ENCODE measurements at places on chromosomes 2 and 18.

GRCh38 chr18:10916865-10917264 lies 232.5 kb downstream of the PIEZO2 start:
- no peak for DNase-seq

DNA sequence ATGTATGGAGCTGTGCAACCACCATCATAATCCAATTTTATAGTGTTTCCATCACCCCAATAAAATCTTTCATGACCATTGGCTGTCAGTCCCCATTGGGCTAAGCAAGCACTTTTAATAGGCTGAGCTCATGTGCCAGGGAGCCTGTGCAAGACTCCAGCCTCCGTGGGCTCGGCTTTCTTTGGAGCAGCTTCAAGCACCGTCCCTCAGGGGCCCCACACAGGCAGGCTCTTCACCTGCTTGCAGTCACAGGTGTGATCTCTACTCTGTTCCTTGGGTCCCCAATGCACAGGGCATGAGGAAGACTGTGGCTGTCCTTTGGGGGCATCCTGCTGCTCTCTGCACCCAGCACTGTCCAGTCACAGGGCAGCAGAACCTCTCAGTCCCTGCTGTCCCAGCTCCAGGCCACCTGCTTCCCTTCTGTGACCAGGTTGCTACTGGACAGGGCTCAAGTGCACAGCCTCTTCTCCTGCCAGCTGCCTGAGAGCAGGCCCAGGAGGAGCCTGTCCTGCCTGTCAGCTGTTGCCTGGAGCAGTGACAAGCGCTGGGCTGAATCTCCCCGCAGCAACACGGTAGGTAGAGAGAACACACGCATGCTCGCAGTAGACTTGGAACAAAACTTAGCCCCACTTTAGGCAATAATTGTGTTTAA lies 40.7 kb upstream of the TMEM131 start:
- DNase-seq = no peak

GRCh38 chr2:101300164-101300563 lies 8.3 kb downstream of the RNF149 start:
- DNase-seq = no peak

DNA sequence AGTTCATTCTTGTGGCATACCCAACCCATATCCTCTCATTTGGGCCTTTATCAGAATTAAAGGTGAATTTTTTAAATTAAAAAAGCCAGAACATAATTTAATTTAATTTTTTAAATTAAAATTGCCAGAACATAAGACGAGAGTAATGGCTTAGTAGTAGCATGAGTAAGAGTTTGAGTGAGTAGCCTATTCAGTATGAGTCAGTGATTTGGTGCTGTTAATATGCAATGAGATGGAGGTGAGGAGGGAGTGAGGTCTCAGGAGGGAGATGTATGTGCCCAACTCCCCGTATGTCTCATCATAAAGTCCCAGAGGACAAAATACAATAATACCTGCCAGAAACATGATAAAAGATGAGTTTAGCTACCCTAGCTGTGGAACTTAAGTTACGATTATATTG lies 115.3 kb upstream of the THOC1 start:
- DNase-seq = peak; percentile 39

DNA sequence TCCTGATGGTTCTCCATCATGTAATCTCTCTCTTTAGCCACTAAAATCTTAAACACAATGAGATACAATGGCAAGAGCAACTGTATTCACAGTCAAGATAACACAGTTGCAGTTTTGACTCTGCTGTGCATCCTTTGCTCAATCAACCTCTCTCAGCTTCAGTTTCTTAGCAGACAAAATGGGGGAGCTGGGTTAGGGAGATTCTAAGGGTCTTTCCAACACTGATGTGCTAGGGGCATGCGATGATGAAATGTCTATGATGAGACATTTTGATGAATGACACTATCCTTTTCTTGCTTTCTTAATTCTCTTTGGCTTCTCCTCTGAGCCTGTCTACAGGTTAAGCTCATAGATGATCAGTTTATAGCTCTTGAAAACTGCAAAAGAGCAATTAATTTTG lies 1.1 kb downstream of the SERPINB10 start:
- DNase-seq = no peak

- no peak for DNase-seq
Measured at GRCh38 chr2:142220239-142220638, 89.4 kb upstream of the LRP1B start.

GRCh38 chr2:217853301-217853881 lies 149.4 kb downstream of the TNS1 start:
- peak; percentile 44 for DNase-seq

DNA sequence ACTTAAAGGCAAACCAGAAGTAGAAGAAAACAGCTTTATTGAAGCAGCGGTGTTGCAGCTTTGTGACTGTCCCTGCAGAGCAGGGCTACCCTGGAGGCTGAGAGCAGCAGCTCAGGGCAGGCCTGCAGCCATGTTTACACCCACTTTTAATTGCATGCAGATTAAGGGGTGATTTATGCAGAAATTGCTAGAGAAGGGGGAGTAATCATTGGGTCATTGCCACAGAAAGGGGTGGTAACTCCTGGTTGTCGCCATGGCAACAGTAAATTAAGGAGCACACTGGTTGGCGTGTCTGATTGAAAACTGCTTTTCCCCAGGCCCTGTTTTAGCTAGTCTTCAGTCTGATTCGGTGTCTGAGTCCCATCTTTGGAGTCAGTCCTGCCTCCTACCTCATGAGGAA lies 195.4 kb upstream of the HDAC4 start:
- DNase-seq = no peak

- DNase-seq = peak; percentile 47
Measured at GRCh38 chr2:31402388-31402787, 12.2 kb downstream of the XDH start.

GRCh38 chr2:235955664-235956063 lies 212.5 kb downstream of the GBX2 start:
- no peak for DNase-seq

DNA sequence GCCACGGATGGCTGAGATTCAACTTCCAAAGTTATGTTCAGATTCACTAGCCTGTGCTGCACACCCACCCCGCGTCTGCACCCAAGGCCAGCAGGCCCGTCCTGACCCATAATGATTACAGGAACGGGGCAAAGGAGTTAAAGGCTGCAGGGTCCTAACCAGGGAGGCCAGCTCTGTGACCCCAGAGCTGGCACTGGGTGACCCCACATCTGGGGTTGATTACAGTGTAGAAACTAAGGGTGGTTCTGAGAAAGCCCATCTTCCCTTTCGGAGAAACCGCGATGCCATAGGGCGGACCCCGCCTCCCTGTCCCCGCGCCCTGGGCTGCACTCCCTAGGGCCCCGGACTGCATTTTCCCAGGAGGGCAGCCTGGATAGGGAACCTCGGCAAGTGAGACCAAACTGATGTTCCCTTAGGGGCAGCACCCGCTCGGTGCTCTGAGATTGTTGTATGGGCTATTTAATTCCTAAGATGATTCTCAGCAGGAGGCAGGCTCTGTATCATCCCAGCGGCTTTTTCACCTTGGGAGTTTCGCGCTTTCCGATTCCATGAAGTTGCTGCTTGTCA lies 2.2 kb upstream of the GPR148 start:
- DNase-seq = no peak

GRCh38 chr18:12857991-12858544 lies 26.0 kb downstream of the PTPN2 start:
- DNase-seq = no peak

DNA sequence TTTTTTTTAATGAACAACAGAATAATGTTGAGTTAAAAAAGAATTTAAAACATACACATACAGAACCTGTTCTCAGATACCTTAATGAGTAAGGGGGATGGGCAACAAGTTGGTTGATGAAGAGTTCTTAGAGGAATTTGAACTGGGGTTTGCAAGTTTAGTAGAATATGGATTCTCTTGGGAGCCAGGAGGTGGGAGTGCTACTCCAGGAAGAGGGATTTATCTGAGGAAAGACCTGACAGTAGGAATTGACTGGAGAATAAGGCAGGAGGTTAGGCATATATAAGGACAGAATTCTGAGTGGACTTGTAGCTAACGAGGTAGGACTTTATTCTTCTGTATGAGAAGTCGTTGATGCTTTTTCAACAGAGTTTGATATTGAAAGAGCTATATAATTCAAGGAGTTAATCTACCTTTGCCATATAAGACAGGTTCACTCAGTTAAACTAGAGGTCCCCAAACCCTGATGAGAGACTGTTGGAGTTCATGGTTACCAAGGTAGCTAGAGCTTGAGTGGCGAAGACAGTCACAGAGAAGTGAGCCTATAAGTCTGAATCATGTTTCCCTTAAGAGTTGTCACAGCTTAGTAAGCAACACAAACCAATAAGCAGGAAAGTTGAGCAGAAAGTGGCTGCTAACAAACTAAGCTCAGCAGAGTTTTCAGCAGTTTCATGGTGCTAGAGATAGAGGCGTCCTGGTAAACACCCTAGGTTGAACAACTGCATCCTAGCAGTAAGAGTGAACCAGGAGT lies 88.2 kb downstream of the NCOA1 start:
- peak; percentile 53 for DNase-seq

DNA sequence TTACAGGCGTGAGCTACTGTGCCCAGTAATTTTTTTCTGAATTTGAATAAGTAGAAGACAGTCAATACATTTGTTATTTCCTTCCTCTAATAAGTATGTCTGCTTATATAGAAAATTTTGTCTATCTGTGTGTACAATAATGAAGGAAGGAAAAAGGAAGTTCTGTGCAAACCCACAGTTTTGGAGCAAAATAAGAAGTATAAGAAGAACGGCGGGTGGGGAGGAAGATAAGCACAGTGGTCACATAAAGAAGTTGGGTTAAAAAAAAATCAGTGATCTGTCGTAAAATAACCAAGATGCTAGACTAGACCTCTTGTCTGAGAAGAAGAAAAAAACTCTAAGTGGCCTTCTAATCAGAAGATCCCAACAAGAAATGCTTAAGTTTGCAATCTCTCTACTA lies 20.2 kb downstream of the MGAT4A start:
- DNase-seq = no peak

- DNase-seq = no peak
Measured at GRCh38 chr2:11872948-11873269, 126.5 kb downstream of the LPIN1 start.

GRCh38 chr2:77398970-77399600 lies 123.1 kb downstream of the LRRTM4 start:
- no peak for DNase-seq

DNA sequence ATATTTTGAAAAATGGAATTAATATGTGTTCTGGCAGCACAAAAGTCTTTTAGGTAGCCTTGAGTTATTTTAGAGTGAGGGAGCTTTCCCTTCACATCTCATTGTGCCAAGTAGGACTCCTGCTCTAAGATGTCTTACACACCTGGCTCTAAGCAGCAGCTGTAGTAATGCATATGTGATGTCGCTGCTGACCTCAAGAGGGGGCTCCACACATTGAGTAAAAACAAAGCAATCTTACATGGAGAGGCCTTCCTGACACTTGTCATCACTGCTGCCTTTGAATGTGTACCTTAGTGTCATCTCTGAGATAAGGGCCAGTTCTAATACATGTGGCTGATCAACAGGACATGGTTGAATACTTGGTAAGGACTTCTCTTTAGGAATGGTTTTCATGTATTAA lies 75.8 kb downstream of the ACTR3 start:
- DNase-seq = peak; percentile 66

DNA sequence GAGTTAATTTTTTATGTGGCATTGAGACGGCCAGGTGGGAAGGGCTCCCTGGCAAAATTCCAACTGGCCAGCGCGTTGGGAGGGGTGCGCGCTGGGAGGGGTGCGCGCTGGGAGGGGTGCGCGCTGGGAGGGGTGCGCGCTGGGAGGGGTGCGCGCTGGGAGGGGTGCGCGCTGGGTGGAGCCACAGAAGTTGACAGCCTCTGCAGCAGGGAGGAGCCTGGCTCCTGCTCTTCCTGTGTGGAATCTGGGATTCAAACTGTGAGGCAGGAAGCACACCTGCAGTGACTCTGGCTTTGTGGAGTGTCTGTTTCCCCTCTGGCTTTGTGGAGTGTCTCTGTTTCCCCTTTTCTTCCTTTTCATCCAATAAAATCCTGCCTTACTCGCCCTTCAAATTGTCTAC lies 147.9 kb upstream of the CBLN2 start:
- peak; percentile 38 for DNase-seq

GRCh38 chr2:188534875-188535274 lies 243.2 kb downstream of the GULP1 start:
- no peak for DNase-seq

Measured in kidney tubule cell (primary cell).